Stimulated activated CD4-positive, alpha-beta T cell treated with anti-CD3 and anti-CD28 coated beads, Interleukin-1b, Interleukin-23, amount 100 ng/mL, for 1 hour (primary cell): ENCODE measurements at places on chromosomes 16 and 17.

DNA sequence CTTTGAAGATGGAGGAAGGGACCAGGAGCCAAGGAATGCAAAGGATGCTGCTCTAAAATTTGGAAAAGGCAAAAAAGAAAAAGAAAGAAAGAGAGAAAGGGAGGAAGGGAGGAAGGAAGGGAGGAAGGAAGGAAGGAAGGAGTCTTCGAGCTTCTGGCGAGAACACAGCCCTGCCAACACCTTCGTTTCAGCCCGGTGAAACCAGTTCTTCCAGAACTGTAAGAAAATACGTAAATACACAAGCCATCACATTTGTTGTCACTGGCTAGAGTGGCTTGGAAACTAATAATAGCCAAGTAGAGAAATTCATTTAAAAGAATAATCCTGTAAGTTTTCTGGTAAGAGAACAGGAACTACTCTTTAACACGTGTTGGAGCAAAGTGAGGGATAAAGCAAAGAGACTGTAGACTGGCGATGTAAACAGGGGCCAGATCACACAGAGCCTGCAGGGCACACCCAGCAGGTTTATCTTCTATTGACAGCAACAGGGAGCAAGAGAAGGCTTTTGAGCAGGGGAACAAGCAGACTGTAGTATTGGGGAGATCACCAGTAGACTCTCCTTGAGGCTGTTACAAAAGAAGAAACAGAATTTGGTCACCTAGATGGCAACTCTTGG lies 188.7 kb upstream of the MPHOSPH6 start:
- DNase-seq, result no peak

DNA sequence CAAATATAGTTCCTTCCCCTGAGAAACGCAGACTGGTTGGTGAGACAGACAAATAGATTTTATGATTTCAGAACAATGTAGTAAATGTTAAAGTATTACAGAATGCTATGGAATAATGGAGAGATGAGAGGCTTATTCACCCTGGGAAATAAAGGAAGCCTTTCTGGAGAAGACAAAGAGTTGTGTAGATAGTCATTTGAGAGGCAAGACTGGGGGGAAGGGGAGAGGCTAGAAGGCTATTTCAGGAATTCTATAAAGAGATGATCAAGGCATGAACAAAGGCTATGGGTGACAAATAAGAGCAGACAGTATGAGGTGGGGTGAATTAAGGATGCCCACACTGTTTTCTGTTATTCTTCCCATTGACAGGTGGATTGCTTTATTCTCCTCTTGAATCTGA lies 211.4 kb downstream of the GRIN2A start:
- no peak for DNase-seq

GRCh38 chr16:69691980-69692911 lies 34.1 kb downstream of the NQO1 start:
- DNase-seq, result no peak

GRCh38 chr16:50166511-50167500 lies 13.7 kb downstream of the TENT4B start:
- DNase-seq, result no peak

- no peak for DNase-seq
These were observed 26.7 kb downstream of the ABCC3 start for GRCh38 chr17:50661348-50661747.

GRCh38 chr16:77277571-77277970 lies 78.4 kb downstream of the SYCE1L start:
- DNase-seq, result no peak

GRCh38 chr17:34725725-34726124 lies 146.3 kb downstream of the TMEM132E start:
- DNase-seq, result no peak

DNA sequence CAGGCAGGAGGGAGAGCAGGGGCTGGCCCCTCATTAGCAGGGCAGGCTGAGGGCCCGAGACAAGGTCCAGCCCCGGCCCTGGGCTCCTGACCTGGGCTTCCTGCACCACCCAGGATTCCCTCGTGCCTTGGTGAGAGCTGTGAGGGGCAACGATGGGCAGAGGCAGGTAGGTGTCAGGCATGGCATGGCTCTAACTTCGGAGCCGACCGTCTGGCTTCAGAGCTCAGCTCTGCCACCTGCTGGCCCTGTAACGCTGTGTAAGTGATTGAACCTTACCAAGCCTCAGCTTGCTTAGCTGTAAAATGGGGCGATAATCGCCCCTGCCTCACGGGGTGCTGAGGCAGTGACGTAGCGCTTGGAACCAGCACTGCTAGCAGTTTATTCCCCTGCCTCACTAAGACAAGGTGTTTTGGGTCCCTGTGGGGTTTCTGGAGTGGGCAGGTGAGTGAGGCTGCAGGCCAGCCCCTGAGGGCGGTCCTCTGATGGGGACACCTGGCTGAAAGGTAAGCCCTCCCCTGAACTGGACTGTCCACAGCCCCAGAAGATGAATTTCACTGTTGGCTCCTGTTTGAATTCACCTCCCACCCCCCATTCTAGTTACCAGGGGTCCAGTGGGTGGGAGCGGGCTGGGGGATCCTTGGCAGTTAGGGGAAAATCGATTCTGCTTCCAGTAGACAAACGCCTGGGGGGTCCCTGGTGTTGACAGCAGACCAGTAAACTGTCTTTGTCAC lies 184.8 kb upstream of the GSE1 start:
- no peak for DNase-seq

- DNase-seq, result no peak
These were observed 110.1 kb downstream of the IRX3 start for GRCh38 chr16:54176376-54176901.

DNA sequence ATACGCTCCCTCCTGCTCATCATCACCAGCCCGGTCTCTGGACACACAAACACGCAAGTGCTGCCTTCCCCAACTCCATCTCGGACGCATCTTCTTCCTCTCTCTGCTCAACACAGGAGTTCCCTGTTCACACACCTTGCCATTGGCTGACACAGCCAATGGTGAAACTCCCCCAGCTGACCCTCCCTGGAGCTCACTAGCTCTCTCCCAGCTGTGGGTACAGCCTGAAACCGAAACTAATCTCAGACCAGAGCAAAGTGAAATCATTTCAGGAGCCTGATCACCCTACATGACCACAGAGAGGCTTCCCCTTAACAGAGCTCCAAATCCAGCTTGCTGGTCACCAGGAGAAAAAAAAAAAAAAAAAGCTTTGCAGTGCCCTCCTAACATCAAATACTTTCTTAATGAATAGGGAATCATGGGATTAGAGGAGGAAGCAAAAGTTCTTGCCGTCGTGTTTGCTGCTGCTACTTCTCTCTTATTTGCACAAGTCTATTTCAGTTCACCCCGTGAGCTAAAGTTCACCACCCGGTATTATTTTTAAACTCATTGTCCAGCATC lies 8.3 kb downstream of the CUEDC1 start:
- no peak for DNase-seq

DNA sequence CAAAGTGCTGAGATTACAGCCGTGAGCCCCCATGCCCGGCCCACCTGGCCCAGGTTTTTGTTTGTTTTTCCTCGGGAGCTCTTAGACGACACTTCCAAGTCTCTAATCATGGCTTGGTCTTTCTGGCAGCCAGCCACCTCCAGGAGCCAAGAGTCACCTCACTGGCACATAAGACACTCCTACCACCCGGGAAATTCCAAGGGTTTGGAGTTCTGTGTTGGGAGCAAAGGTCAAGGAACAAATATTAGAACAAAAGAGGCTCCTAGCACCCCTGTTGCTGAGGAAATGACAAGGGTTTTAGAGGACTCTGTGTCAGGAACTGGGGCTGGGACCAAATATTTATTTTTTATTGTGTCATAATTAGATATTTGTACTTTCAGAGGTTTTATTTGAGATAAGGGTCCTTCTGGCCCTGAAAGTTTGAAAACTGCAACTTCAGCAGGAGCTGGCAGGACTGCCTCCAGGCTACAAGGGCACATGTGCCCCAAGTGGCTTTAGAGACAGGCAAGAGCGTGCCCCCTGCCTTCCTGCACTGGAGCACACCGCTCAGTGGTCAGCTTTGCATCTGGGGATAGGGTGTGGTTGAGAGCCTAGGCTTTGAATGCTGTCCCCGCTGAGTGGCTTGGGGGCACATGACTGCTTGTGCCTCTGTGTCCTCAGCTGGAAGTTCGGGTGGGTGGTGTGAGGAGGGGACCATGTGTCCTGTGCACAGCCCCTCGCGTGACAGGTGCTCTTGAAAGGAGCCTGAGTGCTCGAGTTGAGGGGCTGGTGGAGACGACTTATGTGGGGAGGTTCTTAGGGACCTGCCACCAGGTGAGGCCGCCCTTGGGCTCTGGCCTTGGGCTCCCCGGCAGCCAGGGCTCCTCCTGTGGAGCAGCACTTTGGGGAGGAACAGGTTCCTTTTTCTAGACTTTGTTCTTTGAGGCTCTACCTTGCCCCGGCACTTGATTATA lies 29.7 kb downstream of the MGRN1 start:
- DNase-seq, result no peak

GRCh38 chr17:79824893-79825579 lies 14.2 kb downstream of the CBX4 start:
- DNase-seq, result no peak

DNA sequence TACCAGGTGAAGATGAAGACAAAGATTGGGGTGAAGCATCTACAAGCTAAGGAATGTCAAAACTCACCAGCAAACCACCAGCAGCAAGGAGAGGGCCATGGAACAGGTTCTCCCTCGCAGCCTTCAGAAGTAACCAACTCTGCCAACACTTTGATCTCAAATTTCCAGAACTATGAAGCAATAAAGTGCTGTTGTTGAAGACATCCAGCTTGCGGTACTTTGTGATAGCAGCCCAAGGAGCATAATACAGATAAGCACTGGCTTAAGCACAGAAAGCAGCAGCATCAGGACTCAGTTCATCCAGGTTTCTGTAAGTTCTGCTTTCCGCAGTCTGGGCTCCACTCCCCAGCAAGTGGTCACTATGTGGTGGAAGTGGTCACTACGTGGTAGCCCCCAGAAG lies 16.0 kb upstream of the CDRT4 start:
- no peak for DNase-seq
